ENCODE measurements at places on chromosomes 6 and 20. TPM values are rescaled to one million over a fixed set of nuclear protein-coding genes. Genes with fewer than 3 reads are reported as not detected.

TMEM217 gene
- total RNA-seq = not detected

SIRPD gene
- total RNA-seq = not detected

TMC2 gene
- not detected for total RNA-seq

CNKSR3 gene
- 6.8 TPM for total RNA-seq

CPNE5 gene
- not detected for total RNA-seq

PPT2 gene
- total RNA-seq = 13.6 TPM

TBXT gene
- total RNA-seq = not detected

MLN gene
- not detected for total RNA-seq

POM121L2 gene
- total RNA-seq = not detected

MCHR2 gene
- total RNA-seq = not detected

OOEP gene
- total RNA-seq = not detected

FITM2 gene
- 6.8 TPM for total RNA-seq

OR2H1 gene
- not detected for total RNA-seq

All from bronchus fibroblast of lung (primary cell).